ENCODE measurements at places on chromosomes 12 and 14. TPM values are rescaled to one million over a fixed set of nuclear protein-coding genes. Genes with fewer than 3 reads are reported as not detected.

GRCh38 chr12:79294590-79294989, 396.2 kb downstream of the PAWR start:
- no peaks in the 10 kb centered on the region for H3K4me1 ChIP-seq
- no peaks in the 10 kb centered on the region for H3K27me3 ChIP-seq
- no peak overlapping the region for H3K4me3 ChIP-seq
- H3K27ac ChIP-seq = no peak overlapping the region
- DNase-seq = no peak

GRCh38 chr14:87955501-87955900, 37.5 kb downstream of the GALC start:
- no peaks in the 10 kb centered on the region for H3K36me3 ChIP-seq
- DNase-seq = no peak
- H3K4me1 ChIP-seq = no peaks in the 10 kb centered on the region
- H3K27ac ChIP-seq = no peak overlapping the region

GRCh38 chr14:101508948-101509729, 52.2 kb upstream of the DIO3 start:
- no peak overlapping the region for H3K4me3 ChIP-seq
- H3K36me3 ChIP-seq = no peaks in the 10 kb centered on the region
- no peak for DNase-seq
- H3K27me3 ChIP-seq = no peaks in the 10 kb centered on the region

GRCh38 chr12:93668919-93669418, 8.2 kb upstream of the CRADD start:
- H3K27me3 ChIP-seq = no peaks in the 10 kb centered on the region
- H3K36me3 ChIP-seq = no peaks in the 10 kb centered on the region
- no peak for DNase-seq
- no peak overlapping the region for H3K27ac ChIP-seq

The SRRM4 gene
- total RNA-seq = not detected

DNA sequence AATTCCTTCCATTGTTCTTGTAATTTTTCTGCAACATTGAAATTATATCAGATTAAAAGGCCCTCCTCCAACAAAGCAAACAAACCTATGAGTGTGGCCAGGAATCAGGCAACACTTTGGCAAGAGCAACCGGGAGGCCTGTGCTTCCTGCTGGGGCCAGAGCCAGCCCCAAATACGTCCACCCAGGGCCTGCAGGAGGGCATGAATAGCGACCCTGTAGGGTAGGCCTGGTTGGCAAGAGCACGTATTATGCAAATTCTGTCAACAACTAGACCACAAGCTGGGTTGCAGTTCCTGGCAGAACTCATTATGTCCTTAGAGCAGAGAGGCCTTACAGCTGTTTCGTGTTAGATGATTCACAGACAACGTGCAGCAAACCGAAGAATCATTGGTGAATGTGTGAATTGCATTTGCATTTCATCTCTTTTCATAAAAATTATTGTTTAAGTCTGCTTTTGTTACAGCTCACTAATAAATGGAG, 26.9 kb upstream of the LGALS3 start:
- no peaks in the 10 kb centered on the region for H3K27me3 ChIP-seq
- peak overlapping the region; percentile 99 for H3K27ac ChIP-seq
- peak overlapping the region; percentile 47 for H3K4me3 ChIP-seq
- H3K4me1 ChIP-seq = peaks cover 14% of the 10 kb centered on the region
- peak; percentile 92 for DNase-seq

The RNU7-1 gene
- not detected for total RNA-seq

The ZC3H10 gene
- 4.8 TPM for total RNA-seq

The BDKRB1 gene
- total RNA-seq = not detected

The OS9 gene
- total RNA-seq = 184 TPM

DNA sequence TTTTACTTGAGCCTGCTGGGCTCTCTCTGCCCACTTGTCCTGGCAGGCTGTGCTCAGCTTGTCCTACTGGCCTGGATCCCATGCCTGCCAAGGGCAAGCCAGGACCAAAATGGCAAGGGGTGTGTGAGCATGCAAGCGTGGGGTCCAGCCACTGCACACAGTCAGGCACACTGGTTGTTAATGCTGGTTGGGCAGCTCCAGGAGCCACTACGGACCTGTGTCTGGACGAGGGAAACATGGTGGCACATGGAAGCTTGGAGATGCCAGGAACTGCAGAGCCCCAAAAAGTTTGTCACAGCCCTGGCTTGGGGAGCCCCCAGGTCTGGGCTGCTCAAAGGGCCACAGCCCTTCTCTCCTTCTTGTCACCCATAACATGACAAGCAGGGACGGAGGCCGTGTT, 83.8 kb downstream of the ACSS3 start:
- H3K36me3 ChIP-seq = no peaks in the 10 kb centered on the region
- H3K4me1 ChIP-seq = no peaks in the 10 kb centered on the region

DNA sequence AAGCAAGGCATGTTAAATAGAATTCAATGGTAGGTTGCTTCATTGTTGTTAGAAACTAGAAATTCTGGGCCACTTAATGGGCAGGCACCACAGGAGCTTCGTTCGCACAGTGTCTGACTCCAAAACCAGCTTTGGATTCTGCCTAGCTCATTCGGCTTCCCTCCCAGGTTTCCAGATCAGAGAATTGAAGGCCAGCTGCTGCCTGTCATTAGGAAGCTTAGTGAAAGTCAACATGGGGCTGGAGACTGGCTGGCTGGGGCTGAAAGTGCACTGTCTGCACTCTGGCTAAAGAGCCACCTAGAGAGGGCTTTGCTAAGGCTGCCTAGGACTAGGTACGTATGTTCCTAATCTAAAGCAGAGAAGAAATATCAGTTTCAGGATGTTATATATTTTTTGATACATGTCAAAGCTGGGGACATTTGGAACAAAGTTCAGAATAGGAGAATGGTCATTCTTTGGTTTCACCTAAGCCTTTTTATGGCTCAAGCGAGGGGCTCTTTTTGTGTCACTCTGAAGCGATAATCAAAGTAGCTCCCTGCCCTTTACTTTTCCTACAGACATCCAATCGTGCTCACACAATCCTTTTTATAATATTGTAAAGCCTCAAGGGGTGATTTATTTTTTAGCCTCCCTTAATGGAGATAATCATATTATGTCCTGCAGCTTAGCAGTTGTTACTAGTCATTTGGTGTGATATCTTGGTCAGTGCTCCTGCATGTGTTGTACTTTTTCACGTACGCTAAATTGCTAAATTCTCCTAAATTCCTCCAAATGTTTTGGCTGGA, 238.5 kb upstream of the NAV3 start:
- DNase-seq = no peak
- H3K4me1 ChIP-seq = no peaks in the 10 kb centered on the region
- no peak overlapping the region for H3K27ac ChIP-seq
- no peaks in the 10 kb centered on the region for H3K36me3 ChIP-seq
- no peaks in the 10 kb centered on the region for H3K27me3 ChIP-seq

DNA sequence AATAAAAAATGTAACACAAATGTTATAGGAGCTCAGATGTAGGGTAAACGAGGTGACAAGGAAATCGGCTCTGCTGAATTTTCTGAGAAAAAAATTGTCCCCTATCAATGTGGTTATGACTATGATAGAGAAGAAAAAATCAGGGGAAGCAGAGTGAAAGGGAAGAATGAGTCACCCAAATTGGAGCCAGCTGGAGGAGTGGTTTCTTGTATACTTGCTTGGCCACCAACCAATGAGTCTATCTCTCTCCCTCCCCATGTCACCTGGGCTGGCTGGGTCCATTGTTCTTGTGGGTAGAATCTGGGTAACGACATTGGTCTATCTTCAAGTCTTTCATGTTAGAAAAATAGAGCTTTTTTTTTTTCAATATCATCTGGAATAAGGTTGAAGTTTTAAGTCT, 196.6 kb upstream of the FLRT2 start:
- H3K36me3 ChIP-seq = no peaks in the 10 kb centered on the region
- H3K27me3 ChIP-seq = no peaks in the 10 kb centered on the region
- H3K27ac ChIP-seq = no peak overlapping the region
- no peaks in the 10 kb centered on the region for H3K4me1 ChIP-seq
- DNase-seq = no peak

- H3K4me3 ChIP-seq = no peak overlapping the region
- H3K27ac ChIP-seq = no peak overlapping the region
- no peaks in the 10 kb centered on the region for H3K27me3 ChIP-seq
- no peaks in the 10 kb centered on the region for H3K36me3 ChIP-seq
Observed at GRCh38 chr14:95471016-95471415, 45.4 kb downstream of the SYNE3 start.

DNA sequence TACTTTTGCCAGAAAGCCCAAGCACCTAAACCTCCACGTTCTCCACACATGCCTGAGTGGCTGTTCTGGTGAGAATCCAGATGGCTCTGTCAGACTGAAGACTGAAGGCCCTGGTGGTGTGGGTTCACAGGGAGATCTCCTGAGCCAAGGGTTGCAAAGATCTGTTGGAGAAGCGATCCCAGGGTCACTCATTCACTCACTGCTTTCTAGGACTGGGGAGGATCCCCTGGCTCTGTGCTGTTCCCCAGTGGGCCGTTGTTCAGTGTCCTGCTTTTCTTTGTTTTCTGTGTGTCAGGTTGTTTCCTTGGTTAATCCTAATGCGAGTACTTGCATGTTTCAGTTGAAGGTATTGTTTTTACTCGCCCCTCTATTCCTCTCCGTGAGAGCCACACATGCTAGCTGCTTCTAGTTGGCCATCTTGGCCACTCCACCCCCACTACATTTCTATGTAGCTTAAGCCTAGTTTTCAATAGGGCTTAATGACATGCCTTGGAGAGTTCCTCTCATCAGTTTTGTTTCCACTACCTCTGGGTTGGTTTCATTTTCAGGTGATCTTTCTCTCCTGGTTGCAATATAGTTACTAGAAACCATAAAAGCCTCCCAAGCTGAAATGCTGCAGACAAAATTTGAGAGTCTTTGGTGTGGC, 144.5 kb upstream of the SLC38A2 start:
- H3K4me3 ChIP-seq = no peak overlapping the region
- no peaks in the 10 kb centered on the region for H3K4me1 ChIP-seq
- H3K36me3 ChIP-seq = no peaks in the 10 kb centered on the region

DNA sequence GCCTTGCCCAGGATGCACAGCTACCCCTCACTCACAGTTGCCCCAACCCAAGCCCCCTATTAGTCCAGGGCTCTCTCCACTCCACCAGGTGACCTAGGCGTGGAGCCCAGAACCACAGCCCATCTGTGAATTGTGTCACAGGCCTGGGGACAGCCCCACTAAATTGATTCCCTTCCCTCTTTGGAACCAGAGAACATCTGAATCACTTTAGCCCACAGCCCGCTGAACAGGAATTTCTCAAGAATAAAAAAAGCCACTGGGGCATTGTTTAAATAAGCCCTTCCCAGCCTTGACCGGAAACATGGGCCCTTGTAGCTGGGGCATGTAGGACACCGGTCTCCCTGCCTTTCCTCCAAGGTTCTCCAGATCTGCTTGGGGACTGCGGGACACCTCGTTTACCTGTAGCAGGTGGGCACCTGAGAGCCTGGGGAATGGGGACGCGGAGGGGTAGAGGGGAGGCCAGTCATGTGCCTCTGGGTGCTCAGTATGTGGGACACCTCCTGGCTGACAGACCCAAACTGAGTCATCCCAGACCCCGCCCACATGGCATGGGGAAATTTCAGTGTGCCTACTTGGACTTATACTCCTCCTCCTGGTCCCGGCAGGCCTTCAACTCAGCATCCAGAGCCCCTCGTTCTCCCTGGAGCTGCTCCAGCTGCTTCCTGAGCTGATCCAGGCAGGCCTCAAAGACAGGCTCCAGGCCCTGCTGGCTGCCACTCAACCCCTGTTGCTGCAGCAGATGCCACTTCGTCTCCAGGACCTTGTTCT, 1.3 kb downstream of the KRT78 start:
- no peak for DNase-seq
- H3K27me3 ChIP-seq = no peaks in the 10 kb centered on the region
- H3K27ac ChIP-seq = no peak overlapping the region
- no peaks in the 10 kb centered on the region for H3K4me1 ChIP-seq

The MYO1H gene
- total RNA-seq = under 0.01 TPM

The SIX6 gene
- not detected for total RNA-seq

The C12orf54 gene
- not detected for total RNA-seq

DNA sequence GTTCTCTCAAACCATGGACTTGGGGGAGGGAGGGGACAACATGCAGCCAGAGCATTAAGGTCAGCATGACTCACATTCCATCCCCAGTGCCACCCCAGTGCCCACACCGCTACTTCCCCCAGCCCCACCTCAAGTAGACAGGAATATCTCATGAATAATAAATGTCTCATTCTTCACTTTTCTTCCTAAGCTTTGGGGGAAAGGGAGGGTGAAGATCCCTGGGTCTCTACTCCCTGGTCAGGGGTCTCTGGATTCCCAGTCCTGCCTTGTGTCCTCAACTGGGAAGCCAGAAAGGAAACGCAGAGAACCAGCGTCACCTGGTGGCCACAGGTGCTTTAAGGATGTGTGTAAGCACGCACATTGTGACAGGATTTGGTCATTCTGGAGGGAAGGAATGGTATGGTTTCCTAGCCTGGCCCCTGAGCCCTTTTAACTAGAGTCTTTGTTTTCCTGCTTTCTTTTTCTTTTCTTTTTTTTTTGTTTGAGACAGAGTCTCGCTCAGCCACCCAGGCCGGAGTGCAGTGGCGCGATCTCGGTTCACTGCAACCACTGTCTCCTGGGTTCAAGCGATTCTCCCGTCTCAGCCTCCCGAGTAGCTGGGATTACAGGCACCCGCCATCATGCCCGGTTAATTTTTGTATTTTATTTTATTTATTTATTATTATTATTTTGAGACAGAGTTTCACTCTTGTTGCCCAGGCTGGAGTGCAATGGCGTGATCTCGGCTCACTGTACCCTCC, 3.4 kb downstream of the GPR84 start:
- no peaks in the 10 kb centered on the region for H3K4me1 ChIP-seq
- peak; percentile 72 for DNase-seq
- no peaks in the 10 kb centered on the region for H3K27me3 ChIP-seq
- no peak overlapping the region for H3K4me3 ChIP-seq

The HRK gene
- total RNA-seq = 0.33 TPM

GRCh38 chr14:94946244-94946643, 176.3 kb upstream of the GSC start:
- H3K27me3 ChIP-seq = no peaks in the 10 kb centered on the region
- no peaks in the 10 kb centered on the region for H3K36me3 ChIP-seq
- DNase-seq = no peak

GRCh38 chr12:121866331-121866730, 7.7 kb upstream of the HPD start:
- DNase-seq = no peak
- no peak overlapping the region for H3K27ac ChIP-seq
- no peaks in the 10 kb centered on the region for H3K36me3 ChIP-seq
- no peak overlapping the region for H3K4me3 ChIP-seq

- no peaks in the 10 kb centered on the region for H3K27me3 ChIP-seq
- no peak overlapping the region for H3K27ac ChIP-seq
- no peak overlapping the region for H3K4me3 ChIP-seq
- no peaks in the 10 kb centered on the region for H3K36me3 ChIP-seq
- DNase-seq = no peak
- no peaks in the 10 kb centered on the region for H3K4me1 ChIP-seq
Observed at GRCh38 chr12:28537474-28537873, 347.2 kb downstream of the CCDC91 start.

The TMPRSS12 gene
- total RNA-seq = not detected
